IMR-90 (cell line): ENCODE measurements at places on chromosomes 2 and 18. TPM values are rescaled to one million over a fixed set of nuclear protein-coding genes. Genes with fewer than 3 reads are reported as not detected.

RIT2 gene
- total RNA-seq, result not detected in 2 replicates

VWA3B gene
- total RNA-seq, result not detected in 2 replicates

DYNAP gene
- total RNA-seq, result not detected in 2 replicates

OTX1 gene
- not detected in 2 replicates for total RNA-seq

RAMP1 gene
- 15.8 and 19.2 TPM in 2 replicates for total RNA-seq

PELI1 gene
- total RNA-seq, result 2.5 and 4.2 TPM in 2 replicates

FOXI3 gene
- total RNA-seq, result not detected in 2 replicates

ZSCAN30 gene
- total RNA-seq, result 16.9 and 17.7 TPM in 2 replicates

DNA sequence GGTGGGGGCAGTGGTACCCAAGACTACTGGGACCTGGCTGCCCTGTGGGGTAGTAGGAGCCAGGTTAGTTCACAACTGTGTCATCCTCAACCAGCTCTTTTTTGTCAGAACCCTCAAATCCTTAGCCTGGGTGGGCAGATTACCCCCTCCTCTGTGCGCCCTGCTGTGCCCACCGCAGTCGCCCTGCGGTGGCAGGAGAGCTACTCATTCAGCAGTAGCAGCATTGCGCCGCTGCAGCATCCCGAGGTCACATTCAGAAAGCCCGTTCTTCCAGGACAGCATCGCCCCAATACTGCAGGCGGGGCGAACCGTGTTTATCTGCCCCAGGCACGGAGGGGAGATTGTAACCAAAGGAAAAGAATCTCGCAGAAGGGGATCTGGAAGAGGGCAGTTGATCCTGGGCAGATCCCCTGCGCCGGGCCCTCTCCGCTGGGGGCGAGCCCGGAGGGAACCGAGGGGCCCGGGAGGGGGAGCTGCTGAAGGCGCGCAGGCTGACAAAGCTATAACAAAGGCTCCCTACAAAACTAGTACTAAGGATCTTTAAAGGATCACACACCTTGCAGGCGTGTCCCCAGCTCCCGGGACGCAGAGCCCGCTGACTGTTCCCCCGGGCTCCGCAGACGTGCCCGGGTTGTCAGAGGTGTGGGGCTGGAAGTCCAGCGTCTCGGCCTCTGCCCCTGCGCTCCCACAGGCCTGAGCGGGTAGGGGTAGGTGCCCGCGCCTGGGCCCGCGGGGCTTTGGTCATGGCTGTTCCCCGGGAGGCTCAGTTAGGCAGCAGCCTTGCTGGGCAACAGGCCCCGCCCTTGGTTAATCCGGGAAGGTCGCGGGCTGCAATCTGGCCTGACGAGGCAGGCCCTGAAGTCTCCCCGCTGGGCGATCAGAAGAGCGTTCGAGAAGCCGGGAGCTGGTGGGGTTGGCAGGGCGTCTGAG is 13.2 kb downstream of the POU3F3 start:
- no peak for DNase-seq
- H3K36me3 ChIP-seq, result no peaks in the 10 kb centered on the region
- H3K27ac ChIP-seq, result no peak overlapping the region
- peaks cover 72% of the 10 kb centered on the region for H3K27me3 ChIP-seq
- no peak overlapping the region for H3K4me3 ChIP-seq

GRCh38 chr2:171545086-171545485 is 22.8 kb downstream of the CYBRD1 start:
- peaks cover 6% of the 10 kb centered on the region; the same call in 1 of the 2 replicates for H3K4me1 ChIP-seq
- H3K27ac ChIP-seq, result no peak overlapping the region
- DNase-seq, result peak; percentile 20
- H3K27me3 ChIP-seq, result no peaks in the 10 kb centered on the region

- no peaks in the 10 kb centered on the region; the same call in 1 of the 2 replicates for H3K4me1 ChIP-seq
- no peak for DNase-seq
- H3K36me3 ChIP-seq, result peaks cover 9% of the 10 kb centered on the region
Measured at GRCh38 chr2:23772056-23772455, 154.9 kb downstream of the ATAD2B start.

DNA sequence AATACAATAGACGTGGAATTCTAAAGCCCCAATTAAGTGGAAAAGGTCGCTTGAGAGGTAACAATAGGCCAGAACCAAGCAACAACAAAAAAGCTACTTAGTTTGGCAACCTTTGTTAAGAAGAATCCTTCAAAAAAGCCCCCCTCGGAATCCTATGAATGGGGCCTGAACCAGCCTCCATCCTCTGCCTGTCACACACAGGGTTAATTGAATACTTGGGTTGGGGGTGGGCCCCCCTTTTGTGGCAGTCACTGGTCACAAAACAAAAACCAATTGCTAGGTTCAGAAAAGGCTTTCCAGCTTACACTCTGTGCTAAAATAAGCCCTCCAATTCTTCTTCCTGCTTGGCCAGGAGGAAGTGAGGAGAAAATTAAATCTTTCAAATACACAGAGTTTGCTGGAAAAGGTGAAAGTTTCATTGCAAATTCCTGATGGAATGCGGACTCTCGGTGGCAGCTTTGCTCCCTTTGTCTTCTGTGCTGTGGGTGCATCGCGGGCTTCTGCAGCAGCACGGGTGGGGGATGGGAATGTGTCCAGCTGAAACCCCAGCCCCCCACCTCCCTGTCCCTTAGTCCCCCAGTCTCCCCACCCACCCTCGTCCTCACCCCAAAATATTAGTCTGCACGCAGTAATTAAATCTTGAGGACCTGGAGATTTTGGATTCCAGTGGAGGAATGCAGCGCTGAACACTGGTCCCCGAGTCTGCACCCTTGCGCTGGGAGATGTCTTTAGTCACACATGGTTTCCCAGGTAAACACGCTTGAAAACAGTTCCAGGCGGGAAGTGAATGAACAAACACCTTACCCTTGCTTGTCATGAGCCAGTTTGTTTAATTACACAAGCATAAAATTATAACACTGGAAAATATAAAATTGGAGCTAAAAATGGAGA is 254.3 kb downstream of the SOX11 start:
- H3K27ac ChIP-seq, result no peak overlapping the region
- no peak overlapping the region for H3K4me3 ChIP-seq
- H3K27me3 ChIP-seq, result no peaks in the 10 kb centered on the region; the same call in 1 of the 2 replicates

- 0 out of 2 replicates have a peak, but pooled peaks cover 2% of the 10 kb centered on the region for H3K27me3 ChIP-seq
- H3K4me3 ChIP-seq, result no peak overlapping the region
- H3K36me3 ChIP-seq, result no peaks in the 10 kb centered on the region
- H3K27ac ChIP-seq, result no peak overlapping the region
- H3K4me1 ChIP-seq, result peaks cover 3% of the 10 kb centered on the region; the same call in 1 of the 2 replicates
Measured at GRCh38 chr2:234587341-234588053, 90.6 kb upstream of the ARL4C start.

DNA sequence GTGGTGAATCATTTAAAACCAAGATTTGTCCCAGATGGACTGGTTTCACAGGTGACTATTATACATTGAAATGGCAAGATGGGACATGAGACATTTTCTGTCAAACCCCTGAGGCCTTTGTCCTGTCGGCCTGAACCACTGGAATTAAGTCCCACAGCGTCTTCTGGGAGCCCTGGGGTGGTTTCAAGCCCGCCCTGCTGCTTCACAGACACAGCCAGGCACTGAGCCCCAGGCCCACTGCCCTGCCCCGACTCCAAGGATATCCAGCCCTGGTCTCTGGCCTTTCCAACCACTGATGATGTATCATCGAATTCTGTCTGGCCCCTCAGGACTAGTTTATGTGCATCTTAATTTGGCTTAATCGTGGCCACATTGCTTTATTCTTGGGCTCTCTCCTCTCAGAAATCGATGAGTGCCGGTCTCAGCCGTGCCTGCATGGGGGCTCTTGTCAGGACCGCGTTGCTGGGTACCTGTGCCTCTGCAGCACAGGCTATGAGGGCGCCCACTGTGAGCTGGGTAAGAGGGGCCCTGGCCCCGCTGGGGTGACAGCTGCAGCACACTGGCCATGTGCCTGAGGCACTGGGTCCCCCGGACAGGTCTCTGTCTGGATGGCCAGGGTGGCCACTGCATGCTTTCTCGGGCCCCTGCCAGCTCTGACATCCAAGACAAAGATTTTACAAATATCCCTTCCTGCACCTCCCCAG is 39.5 kb downstream of the MTERF4 start:
- no peak for DNase-seq
- no peaks in the 10 kb centered on the region for H3K27me3 ChIP-seq
- no peak overlapping the region for H3K4me3 ChIP-seq
- peaks cover 6% of the 10 kb centered on the region; the same call in 1 of the 2 replicates for H3K36me3 ChIP-seq
- no peak overlapping the region for H3K27ac ChIP-seq

GRCh38 chr18:61833387-61833786 is 59.4 kb downstream of the RNF152 start:
- peaks cover 18% of the 10 kb centered on the region for H3K4me1 ChIP-seq
- no peaks in the 10 kb centered on the region; the same call in 1 of the 2 replicates for H3K36me3 ChIP-seq
- no peaks in the 10 kb centered on the region for H3K27me3 ChIP-seq

- H3K27me3 ChIP-seq, result no peaks in the 10 kb centered on the region
- H3K4me1 ChIP-seq, result no peaks in the 10 kb centered on the region
- no peak overlapping the region for H3K4me3 ChIP-seq
- DNase-seq, result no peak
- no peaks in the 10 kb centered on the region for H3K36me3 ChIP-seq
Measured at GRCh38 chr18:70576276-70577022, 287.6 kb downstream of the SOCS6 start.

DNA sequence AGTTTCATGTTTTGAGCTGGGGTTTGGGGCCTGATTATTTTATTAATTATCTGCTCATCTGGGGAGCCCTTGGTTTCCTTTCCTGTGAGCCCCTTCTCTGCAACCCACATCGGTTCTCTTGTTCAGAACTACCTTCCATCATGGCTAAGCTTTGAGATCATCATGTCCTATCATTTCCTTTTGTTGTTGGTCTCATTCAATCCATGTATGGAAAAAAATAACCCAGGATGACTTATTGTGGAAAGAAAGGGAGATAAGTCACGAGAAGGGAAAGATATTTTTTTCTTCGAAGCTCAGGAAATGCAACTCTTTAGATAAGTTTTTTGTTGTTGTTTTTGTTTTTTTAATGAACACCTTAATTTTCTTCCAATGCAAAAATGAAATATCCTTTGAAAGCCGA is 43.7 kb downstream of the EHD3 start:
- H3K4me1 ChIP-seq, result peaks cover 14% of the 10 kb centered on the region; the same call in 1 of the 2 replicates
- no peak overlapping the region for H3K27ac ChIP-seq
- no peak overlapping the region for H3K4me3 ChIP-seq
- H3K36me3 ChIP-seq, result no peaks in the 10 kb centered on the region
- 0 out of 2 replicates have a peak, but pooled peaks cover 4% of the 10 kb centered on the region for H3K27me3 ChIP-seq

DNA sequence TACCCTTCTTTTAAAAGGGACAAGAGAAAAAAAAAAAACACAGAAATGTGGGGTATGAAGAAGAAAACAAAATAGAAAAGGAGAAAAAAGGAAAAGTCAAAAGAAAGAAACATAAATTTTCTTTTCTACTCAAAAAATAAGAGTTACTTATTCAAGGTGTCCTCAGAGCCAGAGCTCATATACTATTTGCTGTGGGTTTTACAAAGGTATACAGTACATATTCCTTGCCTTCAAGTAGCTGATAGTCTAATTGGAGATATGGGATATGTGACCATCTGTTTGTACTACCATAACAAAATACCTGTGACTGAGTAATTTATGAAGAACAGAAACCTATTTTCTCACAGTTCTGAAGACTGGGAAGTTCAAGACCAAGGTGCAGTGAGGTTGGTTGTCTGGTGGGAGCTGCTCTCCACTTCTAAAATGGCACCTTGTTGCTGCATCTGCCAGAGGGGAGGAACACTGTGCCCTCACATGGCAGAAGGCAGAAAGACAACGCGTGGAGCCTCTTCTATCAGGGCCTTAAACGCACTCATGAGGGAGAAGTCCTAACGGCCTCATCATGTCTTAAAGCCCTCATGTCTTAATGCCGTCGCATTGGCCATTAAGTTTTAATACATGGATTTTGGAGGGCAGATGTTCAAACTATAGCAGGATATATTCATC is 33.9 kb downstream of the NBAS start:
- peaks cover 8% of the 10 kb centered on the region; the same call in 1 of the 2 replicates for H3K36me3 ChIP-seq
- H3K27ac ChIP-seq, result no peak overlapping the region
- DNase-seq, result no peak
- H3K4me3 ChIP-seq, result no peak overlapping the region
- H3K4me1 ChIP-seq, result no peaks in the 10 kb centered on the region
- H3K27me3 ChIP-seq, result no peaks in the 10 kb centered on the region

DNA sequence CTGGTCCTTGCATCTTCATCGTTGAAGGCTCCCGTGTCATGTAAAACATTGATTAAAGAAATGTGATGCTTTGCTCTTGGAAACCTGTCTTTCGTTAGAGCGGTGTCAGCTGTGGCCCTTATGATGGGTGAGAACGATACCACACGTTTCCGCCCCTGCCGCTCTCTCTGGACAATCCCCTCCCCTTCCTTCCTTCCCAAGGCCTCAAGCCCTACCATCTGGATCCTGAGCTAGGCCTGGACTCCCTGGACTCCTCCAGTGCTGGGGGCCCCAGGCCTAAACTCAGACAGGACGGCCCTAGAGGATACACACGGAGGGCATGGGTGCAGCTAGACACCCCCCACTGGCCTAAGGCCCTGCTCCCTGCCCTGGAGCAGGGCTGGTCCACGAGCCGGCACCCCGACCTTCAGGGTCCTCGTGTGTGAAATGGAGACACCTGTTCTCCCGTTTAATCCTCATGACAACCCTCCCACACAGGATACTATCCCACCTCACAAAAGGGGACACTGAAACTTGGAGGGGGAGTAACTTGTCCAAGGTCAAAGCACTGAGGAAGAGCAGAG is 13.2 kb downstream of the BIN1 start:
- peaks cover 21% of the 10 kb centered on the region for H3K4me1 ChIP-seq
- no peaks in the 10 kb centered on the region for H3K36me3 ChIP-seq
- no peaks in the 10 kb centered on the region for H3K27me3 ChIP-seq
- no peak overlapping the region for H3K27ac ChIP-seq
- H3K4me3 ChIP-seq, result no peak overlapping the region

GRCh38 chr2:194545978-194546377 is 1111.0 kb upstream of the SLC39A10 start:
- H3K36me3 ChIP-seq, result no peaks in the 10 kb centered on the region
- DNase-seq, result no peak
- no peaks in the 10 kb centered on the region for H3K4me1 ChIP-seq
- H3K4me3 ChIP-seq, result no peak overlapping the region
- no peak overlapping the region for H3K27ac ChIP-seq

DNA sequence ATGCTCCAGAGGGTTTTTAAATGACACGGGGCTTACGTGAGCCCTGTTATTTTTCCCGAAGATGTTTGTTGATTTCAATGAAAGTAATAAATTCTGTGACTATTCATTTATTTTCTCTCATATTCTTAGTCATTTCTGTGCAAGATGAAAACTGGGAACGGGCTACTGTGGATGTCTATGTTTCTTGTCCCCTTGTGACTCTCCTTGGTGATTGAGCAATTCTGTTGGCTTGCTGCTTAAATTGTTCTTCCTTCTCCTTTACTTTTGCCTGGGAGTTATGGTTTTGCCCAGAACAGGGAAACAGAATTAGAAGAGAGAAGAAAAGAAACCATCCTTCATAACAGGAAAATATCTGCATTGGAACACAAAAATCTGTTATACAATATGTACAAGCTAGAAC is 508.2 kb upstream of the DSEL start:
- no peak overlapping the region for H3K27ac ChIP-seq
- no peaks in the 10 kb centered on the region for H3K27me3 ChIP-seq
- no peak for DNase-seq
- no peak overlapping the region for H3K4me3 ChIP-seq

GRCh38 chr18:59453468-59453961 is 94.5 kb upstream of the LMAN1 start:
- DNase-seq, result no peak
- H3K36me3 ChIP-seq, result peaks cover 2% of the 10 kb centered on the region; the same call in 1 of the 2 replicates
- no peak overlapping the region for H3K4me3 ChIP-seq
